AML-193 (cell line): ENCODE measurements at places on chromosomes 5 and 9.

- DNase-seq: no peak
Observed at GRCh38 chr9:33177639-33178038, 10.5 kb upstream of the B4GALT1 start.

GRCh38 chr5:56330806-56331205, 97.7 kb upstream of the ANKRD55 start:
- DNase-seq: no peak

DNA sequence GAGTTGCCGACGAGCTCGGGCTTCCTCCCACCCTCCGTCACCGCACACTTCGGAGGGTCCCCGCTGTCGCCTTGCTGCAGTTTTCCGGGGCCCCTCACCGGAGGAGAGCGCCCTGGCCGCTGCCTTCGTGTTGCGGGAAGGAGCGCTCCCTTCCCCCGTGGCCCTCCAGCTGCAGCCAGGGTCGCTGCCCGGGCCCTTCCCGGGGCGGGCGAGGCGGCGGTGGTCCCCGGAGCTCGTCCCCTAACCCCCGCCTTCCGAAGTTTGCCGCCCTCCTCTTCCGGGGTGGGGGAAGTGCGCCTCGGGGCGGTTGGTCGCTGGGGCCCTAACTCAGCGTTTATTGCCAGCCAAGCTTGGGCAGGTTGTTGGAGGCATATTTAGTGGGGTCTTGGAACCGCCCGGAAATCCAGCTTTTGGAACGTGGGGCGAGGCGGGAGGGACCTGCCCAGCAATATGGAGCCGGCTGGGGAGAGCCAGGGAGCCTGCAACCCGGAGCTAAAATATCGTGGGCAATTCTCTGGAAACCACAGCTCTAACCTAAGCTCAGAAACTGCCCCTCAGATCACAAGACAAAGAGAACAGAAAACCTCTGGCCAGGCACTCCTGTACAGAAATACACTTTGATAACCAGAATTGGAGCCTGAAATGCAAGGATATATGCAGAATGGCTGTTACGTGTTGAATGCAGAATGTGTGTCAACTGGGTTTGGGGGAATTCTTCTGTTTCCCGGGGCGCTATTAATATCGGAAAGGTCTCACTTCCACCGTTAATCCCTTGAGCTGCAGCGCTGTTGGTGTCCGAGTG, 890 bp downstream of the PIK3R1 start:
- DNase-seq: peak; percentile 35

DNA sequence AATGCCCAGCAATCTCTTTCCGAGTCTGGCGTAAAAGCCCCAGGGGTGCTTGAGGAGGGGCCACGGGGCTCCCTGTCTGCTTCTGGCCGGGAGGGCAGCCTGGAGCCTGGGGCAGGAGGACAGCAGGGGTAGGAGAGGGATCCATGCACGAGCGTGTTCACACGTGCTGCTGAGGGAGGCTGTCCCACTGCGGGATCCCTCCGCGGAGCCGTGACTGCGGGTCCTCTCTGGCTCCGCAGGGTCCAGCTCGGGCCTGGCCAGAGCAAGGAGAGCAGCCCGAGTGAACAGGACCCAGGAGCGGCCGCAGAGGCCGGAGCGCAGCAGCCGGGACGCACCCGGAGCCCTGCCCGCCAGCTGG, 78.4 kb downstream of the ZNF354C start:
- no peak for DNase-seq

- DNase-seq: no peak
Observed at GRCh38 chr5:8811581-8811980, 734.3 kb downstream of the SEMA5A start.

GRCh38 chr9:120001536-120001935, 578.4 kb downstream of the CDK5RAP2 start:
- DNase-seq: no peak

DNA sequence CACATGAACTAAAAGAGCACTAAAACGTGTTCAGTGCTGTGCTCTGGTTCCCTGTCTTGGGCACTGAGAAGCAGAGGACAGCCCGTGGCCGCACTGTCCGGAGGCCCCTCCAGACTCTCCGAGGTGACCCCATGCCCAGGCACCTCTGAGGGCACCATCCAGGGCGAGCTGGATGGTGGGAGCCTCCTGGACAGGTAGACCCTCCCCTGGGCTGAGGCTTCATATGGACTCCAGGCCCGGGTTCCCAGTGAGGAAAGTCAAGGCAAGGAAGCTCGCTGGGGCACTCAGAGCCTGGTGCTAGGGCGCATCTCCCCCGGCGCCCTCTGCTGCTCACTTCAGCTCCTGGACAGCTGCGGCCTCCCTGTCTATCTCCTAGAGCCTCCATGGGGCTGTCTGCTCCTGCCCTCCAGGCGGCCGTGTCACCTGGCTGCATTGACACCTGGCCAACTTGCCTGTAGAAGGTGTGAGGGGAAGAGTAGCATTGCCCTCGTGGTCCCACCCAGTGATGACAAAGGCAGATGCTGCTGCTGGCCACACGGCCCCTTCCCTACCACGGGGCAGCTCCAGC, 178.2 kb upstream of the IRX1 start:
- no peak for DNase-seq

DNA sequence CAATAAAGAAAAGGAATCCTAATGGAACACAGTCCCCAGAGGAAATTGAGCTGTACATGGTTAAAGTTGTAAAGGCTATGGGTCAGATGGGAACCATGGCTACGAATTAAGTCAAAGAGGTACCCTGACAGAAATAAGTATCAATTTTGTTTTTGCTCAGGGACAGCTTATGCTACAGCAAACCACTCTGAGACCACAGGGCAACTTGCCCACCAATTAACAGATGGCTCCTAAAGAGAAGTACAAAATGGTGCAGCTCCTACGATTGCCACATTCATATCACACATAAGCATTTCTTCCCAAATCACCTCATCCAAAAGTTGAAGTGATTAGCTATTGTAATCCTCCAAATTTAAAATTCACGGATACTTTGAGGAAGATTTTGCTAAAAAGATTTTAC, 83.0 kb downstream of the ELAVL2 start:
- DNase-seq: no peak

GRCh38 chr9:134320126-134320867, 6.0 kb upstream of the RXRA start:
- DNase-seq: no peak

DNA sequence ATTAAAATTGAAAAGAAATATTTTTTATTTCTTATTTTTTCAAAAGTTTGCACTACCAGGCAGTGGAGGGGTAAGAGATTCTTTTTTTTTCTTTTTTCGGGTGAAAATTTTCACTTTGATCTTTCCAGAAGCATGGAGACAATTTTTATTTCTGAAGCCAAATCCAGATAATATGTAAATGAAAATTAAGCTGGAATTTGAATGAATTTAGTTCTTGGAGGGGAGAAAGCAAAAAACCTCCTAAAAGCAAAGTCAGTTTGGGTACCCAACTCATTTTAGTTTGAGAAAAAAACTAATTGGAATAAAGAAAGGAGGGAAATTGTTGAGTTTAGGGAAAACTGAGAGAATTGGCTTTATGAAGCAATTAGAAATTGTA, 872 bp downstream of the ZNF618 start:
- no peak for DNase-seq

- DNase-seq: no peak
Observed at GRCh38 chr5:65728218-65728617, 6.2 kb downstream of the NLN start.

- DNase-seq: no peak
Observed at GRCh38 chr9:20152151-20152725, 363.4 kb upstream of the SLC24A2 start.

DNA sequence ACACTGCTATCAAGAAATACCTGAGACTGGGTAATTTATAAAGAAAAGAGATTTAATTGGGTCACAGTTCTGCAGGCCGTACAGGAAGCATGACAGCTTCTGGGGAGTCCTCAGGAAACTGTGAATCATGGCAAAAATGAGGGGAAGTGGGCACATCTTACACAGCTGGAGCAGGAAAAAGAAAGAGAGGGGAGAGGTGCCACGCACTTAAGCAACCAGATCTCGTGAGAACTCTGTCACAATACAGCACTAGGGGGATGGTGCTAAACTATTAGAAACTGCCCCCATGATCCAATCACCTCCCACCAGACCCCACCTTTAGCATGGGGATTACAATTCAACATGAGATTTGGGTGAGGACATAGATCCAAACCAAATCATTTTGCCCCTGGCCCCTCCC, 105.5 kb upstream of the CPLX2 start:
- peak; percentile 46 for DNase-seq

GRCh38 chr5:67404256-67405100, 207.9 kb upstream of the CD180 start:
- DNase-seq: no peak

DNA sequence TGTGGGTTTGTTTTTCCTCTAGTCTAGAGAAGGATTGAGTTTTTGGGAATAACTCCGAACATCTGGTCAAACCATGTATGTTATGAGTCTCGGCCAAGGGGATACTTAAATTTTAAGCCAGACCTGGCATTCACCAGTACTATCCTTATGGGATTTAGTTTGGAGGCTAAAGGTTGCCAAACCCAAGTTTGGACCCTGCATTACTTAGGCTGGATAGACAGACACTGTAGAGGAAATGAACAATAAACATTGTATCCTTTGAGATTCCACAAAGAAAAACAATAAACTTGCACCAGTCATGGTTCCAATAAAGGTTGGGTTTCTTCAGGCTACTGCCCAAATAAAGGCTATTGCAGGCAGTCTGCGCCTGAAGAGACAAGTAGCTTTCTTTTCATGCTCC, 296.7 kb upstream of the MEF2C start:
- DNase-seq: no peak

GRCh38 chr5:172550996-172551395, 90.1 kb upstream of the NEURL1B start:
- DNase-seq: no peak

DNA sequence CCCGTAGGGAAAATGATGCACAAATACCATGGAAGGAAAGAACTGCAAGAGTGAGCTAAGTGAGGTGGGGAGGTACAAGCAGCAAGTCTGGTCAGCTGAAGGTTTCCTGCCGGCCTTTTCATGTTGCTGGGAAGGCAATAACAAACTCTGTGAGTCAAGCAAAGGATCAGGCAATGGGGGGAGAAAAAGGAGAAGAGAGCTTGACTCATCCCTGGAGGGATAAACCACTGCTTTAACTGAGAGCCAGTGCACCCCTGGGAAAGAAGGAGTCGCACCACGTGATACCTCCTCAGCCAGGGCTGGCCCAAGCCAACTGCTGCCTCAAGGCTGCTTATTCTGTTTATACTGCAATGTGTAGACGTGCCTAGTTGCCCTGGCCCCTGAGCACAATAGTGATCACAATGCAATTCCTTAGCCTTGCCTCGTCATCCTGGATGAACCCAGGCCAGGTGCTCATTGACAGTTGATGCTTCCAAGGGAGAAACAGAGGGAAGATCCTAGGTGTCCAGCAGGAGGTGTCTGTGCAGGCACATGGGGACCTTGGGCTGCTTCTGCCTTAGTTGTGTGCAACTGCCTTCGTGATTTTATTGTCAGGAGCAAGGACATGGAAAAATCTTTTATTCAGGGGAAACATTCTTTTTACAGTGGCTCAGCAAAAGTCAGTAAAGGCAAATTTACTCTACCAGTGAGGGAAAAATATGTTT, 203.0 kb upstream of the TUT7 start:
- DNase-seq: no peak

- DNase-seq: no peak
Observed at GRCh38 chr9:115024925-115025535, 92.9 kb downstream of the TNC start.

DNA sequence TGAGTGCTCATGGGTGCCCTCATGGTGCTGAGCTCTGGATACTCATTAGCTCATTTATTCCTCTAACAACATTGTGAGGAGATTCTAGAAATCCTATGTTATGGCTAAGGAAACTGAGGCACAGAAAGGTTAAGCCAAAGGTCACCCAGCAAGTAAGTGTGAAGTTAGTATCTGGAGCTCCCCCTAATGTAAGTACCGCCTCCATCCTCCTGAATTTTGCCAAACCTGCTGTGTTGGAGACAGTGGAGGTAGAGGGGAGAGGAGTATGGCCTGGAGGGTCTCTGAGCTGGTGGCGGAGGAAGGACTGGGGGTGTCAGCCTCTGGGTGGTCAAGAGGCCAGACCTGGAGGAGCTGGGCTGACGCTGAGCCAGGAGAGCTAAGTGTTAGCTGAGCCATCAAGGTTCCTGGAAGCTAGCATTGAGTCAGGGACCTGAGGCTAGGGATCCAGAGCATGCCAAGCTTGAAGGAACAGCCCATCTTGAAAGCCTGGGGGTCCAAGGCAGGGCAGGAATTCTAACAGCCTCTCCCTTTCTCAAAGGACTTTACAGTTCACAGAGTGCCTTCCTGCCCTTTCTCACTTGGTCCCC, 114.8 kb downstream of the RGS3 start:
- no peak for DNase-seq

- no peak for DNase-seq
Observed at GRCh38 chr5:181043285-181044092, 3.4 kb downstream of the BTNL9 start.

GRCh38 chr5:37722236-37723161, 117.3 kb downstream of the GDNF start:
- peak; percentile 89 for DNase-seq

DNA sequence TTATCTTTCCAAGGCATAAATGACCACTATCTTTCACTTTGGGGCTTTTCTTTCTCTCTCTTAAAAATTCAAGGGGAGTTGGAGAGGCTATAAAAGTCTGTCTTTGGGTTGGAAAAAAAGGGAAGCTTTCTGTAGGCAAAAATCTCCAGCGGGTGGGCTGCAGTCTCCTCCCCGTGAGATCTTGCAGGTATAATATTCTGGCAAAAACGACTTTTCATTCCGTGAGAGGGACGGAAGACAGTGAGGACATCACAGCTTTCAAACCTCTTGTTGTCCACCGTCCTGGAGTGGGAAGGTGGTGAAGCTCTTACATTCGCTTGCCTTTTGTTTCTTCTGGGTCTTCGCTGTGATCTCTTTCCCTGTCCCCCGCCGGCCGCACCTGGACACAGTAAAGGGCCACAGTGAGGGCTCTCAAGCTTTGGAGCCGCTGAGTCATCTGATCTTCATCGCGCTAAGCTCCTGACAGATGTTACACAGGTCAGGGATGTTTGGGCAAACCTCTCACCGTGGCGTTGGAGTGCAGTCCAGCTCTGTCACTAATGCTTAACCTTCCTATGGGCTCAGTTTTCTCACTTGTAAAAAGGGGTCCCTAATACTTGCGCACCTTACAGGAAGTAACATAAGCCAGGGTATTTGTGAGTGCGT, 61.9 kb upstream of the MEGF10 start:
- DNase-seq: no peak

DNA sequence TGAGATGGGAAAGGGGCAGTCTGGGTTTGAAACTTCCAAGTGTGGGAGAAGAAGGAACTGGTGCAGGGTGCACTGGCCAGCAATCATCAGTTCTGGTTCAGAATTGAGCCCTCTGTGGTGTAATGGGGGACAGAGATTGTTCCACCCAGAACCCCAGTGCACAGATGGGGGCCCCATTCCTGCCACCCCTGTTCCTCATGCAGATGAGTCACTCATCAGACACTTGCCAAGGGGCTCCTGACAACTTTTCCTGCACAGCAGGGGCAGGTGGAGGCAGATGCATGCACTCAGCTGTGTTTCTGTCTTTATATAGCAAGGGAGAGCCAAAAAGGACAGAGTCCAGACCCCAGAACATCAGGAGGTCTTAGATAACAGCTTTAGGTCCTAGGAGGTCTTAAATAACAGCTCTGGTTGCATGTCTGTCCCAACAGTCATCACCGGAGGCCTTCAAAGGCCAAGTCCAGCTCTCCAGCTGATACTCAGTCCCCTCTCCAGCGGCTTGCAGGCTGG, 252.9 kb downstream of the HSPA4 start:
- DNase-seq: no peak
